Foreskin fibroblast (primary cell): ENCODE measurements at places on chromosomes 12 and 14.

DNA sequence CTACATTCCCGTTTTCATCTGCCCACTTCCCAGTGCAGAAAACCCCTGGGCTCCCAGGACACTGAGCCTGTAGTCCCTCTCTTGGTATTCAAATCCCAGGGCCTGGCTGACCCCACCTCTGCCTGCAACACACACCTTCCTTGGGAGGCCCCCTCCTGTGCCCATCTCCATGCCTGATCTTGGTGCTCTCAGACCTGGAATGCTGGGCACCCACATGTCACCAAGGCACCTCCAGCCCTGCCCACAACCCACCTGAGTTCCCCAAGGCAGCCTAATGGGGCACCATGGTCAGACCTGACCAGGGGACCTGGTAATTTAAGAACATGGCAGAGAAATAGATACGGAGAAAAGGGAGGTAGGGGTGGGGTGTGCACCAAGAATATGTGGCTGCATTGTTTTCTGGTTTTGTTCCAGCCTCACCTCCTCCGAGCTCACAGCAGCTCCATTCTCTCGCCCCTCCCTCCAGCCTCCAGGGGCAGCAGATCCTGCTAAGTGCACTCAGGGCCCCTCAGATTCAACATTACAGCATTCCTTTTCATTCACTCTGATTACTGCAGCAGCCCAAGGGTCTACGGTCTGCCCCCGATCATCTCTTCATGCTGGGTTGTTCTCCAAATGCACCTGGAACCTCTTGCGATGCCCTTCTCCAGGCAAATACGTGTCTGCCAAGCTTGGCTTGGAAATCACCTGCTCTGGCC, 9.2 kb upstream of the HSP90AA1 start:
- DNase-seq = no peak

DNA sequence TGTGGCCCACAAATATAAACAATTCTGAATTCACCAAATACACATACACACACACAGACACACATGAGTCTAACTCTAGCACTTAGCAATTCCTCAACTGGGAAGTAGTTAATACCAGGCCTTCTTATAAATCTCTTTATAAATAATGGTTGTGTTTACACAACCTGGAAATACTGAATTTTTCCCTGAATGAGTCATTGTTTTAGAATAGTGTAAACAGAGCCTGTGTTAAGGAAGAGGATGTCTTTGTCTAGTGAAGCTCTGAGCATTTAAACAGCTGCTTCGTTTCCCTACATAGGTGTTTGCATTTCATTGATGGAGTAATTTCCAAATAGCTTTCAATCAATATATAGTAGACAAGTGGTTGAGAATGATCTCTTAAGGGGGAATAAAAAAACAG, 218.8 kb downstream of the BTG1 start:
- DNase-seq = peak; percentile 70

DNA sequence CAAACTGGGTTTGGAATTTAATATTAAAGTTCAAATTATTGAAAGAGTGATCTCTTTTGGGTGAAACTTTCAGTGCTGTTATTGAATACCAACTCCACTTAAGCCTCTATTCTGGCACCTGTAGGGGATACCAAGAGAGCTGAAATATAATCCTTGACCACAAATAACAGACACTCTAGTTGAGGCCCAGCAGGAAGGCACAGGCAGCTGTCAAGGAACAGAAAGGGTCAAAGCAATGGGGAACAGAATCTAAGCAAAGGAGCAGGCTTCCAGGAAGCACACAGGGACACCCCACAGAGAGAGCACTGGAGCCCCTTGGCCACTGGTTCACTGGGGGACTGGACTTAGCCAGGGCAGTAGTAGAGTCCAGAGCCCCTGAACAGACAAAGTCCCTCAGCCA, 120.9 kb upstream of the SFSWAP start:
- no peak for DNase-seq

- DNase-seq = no peak
Measured at GRCh38 chr12:20883288-20883687, 72.8 kb downstream of the SLCO1B3 start.

DNA sequence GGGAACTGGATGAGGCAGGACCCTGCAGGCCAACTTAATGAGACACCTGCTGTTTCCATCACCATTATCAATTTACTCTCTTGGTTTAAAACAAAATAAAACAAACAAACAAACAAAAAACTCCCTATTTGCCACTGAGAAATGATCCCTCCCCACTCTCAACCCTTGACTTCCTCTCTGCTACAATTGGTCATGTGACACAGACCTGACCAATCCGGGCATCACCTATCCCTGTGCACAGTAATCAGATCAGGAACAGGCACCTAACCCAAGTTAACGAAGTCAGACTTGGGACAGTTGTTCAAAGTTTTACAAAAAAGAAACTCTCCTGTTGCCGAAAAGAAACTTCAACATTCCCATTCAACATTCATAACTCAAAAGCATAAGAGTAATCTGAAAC, 58.4 kb downstream of the NELL2 start:
- no peak for DNase-seq

- DNase-seq = no peak
Measured at GRCh38 chr12:132516095-132517012, 26.4 kb downstream of the FBRSL1 start.

- no peak for DNase-seq
Measured at GRCh38 chr12:46260913-46261476, 7.8 kb downstream of the SLC38A1 start.

DNA sequence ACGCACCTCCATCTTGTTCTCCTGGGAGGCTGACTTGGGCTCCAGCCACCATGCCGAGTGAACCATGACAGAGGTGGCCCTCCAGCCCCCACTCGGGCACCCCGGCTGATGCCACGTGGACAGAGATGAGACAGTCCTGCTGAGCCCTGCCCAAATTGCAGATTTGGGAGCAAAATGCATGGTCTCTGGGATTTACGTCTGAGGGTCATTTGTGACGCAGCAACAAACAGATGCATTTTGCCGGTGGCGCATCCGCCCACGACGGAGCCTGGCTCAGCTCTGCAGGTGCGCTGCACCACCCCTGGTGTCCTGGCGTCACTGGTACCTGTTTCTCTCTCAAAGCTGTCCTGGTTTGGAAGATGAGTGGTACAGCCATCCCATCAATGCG, 31.1 kb upstream of the INF2 start:
- no peak for DNase-seq

GRCh38 chr12:67827820-67828383, 161.3 kb upstream of the IFNG-AS1 start:
- peak; percentile 92 for DNase-seq

DNA sequence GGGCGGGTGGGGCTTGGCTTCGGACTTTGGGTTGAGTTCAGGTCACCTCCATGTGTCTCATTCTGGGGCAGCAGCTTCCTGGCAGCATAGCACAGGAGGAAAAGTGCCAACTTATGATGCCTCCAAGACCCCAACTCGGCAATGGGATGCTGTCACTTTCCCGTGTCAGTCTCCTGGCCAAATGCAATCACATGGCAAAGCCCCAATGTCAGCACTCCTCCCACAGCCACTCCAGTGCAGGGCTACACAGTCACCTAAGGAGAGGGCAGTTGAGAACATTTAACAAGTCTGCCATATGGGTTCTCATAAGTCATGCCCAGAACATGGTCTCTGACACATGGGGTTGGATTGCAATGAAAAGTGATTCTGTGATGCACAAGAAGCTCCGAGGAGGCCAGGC, 26.7 kb downstream of the ELK3 start:
- DNase-seq = peak; percentile 67

- DNase-seq = no peak
Measured at GRCh38 chr12:131413006-131413405, 297.9 kb upstream of the SFSWAP start.

DNA sequence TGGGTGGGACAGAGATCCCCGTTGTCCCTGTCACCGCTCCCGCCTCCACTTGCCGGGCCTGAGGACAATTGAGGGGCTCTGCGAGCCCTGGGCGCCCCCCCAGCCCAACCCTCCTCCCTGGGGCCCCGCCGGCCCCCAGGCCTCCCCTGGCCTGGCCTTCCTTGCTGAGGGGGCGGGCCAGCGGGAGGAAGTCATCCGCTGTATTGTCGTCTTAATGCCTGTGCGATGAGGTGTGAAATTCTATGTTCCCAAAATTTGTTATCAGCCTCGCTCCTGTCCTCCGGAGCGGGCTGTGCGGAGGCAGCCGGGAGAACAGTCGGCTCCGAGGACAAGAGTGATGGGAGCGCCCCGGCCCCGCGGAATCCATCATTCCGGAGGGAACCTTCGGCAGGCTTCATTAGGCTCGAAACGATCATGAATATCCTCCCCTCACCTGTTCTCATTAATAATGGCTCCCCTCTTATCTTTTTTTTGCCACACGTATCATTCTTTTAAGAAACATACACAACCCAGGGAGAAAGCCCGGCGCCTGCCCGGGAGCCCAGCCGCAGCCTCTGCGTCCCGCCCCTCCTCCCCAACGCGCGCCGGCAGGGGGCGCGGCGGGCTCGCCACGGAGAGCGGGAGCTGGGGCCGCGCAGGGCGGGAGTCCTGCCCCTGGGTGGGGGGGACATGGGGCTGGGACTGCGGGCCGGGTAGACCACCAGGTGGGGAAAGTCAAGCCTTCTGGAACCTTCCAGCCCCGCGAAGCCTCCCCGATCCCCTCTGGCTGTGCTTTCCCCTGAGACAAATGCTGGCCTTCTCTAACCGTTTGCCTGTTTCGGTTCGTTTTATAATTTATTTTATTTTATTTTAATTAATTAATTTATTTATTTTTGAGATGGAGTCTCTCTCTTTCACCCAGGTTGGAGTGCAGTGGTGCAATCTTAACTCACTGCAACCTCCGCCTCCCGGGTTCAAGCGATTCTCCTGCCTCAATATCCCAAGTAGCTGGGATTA, 17.1 kb upstream of the DLK1 start:
- peak; percentile 33 for DNase-seq

GRCh38 chr14:94028450-94028826, 2.3 kb downstream of the OTUB2 start:
- no peak for DNase-seq
